ENCODE measurements at places on chromosomes 4 and X.

- no peak for DNase-seq
Measured at GRCh38 chr4:41506130-41506529, 31.8 kb upstream of the LIMCH1 start.

GRCh38 chrX:63735882-63736281, 49.1 kb downstream of the ARHGEF9 start:
- DNase-seq, result no peak

- DNase-seq, result no peak
Measured at GRCh38 chr4:187413564-187414358, 581.8 kb upstream of the ZFP42 start.

GRCh38 chr4:169030562-169030982, 20.5 kb upstream of the CBR4 start:
- DNase-seq, result no peak

- DNase-seq, result peak; percentile 63
Measured at GRCh38 chr4:52658641-52659000, 480 bp downstream of the USP46 start.

GRCh38 chr4:185480016-185480732, 8.6 kb upstream of the CCDC110 start:
- no peak for DNase-seq

GRCh38 chr4:120491481-120491880, 424.8 kb upstream of the MAD2L1 start:
- no peak for DNase-seq

DNA sequence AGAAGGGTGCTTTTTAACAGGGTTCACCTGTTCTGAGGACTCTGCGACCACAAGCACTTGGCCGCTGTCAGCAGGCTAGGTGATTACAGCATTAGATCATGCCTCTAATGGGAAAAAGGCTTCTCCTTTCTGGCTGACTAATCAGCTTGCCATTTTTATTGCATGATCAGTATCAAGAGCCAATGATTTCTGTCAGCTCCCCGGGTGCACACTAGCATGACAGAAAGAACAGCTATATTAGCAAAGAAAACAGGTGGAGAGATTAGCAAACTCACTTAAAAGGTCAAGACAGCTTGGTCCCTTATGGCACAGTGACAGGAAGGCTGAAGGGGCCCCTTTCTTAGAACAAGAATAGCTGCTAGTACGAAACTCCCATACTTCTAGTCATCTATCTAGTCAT, 170.0 kb downstream of the SMIM20 start:
- no peak for DNase-seq

- DNase-seq, result no peak
Measured at GRCh38 chrX:10231461-10231860, 74.7 kb downstream of the CLCN4 start.

GRCh38 chr4:186621959-186622553, 66.7 kb upstream of the MTNR1A start:
- DNase-seq, result no peak

DNA sequence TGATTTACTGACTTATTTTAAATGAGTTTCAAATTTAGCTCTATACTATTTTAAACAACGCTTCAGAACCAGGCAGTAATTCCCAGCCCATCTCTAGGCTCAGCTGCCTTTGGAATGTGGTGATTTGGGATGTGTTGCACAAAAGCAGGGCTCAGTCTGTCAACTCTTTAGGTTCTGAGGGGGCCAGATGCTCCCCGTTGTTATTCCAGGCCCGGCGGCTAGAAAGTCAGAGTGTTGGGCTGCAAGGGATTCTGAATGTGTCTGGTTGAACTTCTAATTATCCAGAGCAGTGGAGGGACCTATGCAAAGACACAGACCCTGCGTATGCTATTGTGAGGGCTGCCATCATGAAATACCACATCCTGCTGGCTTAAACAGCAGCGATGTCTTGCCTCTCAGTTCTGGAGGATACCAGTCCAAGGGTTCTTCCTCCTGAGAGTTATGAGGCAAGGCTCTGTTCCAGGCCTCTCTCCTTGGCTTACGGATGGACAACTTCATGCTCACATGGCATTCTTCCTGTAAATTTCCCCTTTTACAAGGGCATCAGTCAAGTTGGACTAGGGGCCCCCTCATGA, 123.2 kb upstream of the TRIM2 start:
- DNase-seq, result no peak

GRCh38 chr4:1557221-1557597, 126.9 kb downstream of the FAM53A start:
- DNase-seq, result no peak

DNA sequence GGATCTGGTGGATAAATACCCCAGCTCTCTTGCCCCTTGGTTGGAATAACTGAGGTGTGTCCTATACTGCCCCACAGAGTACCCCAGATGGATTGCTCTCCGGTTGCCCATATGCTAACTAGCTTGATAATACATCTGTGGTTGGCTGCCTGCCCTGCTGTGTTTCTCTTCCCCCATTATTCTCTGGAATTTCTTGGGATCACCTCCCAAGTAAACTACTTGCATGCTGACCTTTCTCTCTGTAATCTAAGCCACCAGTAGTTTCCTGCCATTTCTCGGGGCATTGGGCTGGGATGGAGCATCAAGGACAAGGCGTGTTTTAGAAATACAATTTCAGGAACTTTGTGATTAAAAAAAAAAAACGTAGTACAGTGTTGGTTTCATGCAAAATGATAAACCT, 25.2 kb downstream of the PPP1R2C start:
- no peak for DNase-seq

- no peak for DNase-seq
Measured at GRCh38 chr4:1618438-1618837, 65.7 kb downstream of the FAM53A start.

- no peak for DNase-seq
Measured at GRCh38 chr4:152909901-152910300, 26.2 kb upstream of the FHDC1 start.

- no peak for DNase-seq
Measured at GRCh38 chrX:34866646-34867045, 76.0 kb upstream of the FAM47B start.

DNA sequence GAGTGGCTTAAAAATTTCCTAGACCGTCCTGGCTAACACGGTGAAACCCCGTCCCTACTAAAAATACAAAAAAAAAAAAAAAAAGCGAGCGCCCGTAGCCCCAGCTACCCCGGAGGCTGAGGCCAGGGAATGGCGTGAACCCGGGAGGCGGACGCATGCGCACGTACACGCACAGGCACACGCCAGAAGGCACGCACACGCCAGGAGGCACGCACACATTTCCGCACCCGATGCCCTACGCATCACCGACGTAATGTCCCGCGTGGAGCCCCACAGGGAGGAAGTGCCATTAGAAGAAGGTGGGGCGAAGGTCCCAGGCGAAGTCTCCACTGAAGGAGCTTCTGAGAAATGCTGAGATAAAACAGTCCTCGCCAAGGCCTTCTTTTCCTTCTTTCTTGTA, 41.4 kb downstream of the NLGN4X start:
- no peak for DNase-seq

All from suprapubic skin (tissue), 4 donors.